ENCODE measurements at places on chromosomes 3 and 15. TPM values are rescaled to one million over a fixed set of nuclear protein-coding genes. Genes with fewer than 3 reads are reported as not detected.

GRCh38 chr15:87604857-87605446 is 651.6 kb downstream of the NTRK3 start:
- no peak for DNase-seq

DNA sequence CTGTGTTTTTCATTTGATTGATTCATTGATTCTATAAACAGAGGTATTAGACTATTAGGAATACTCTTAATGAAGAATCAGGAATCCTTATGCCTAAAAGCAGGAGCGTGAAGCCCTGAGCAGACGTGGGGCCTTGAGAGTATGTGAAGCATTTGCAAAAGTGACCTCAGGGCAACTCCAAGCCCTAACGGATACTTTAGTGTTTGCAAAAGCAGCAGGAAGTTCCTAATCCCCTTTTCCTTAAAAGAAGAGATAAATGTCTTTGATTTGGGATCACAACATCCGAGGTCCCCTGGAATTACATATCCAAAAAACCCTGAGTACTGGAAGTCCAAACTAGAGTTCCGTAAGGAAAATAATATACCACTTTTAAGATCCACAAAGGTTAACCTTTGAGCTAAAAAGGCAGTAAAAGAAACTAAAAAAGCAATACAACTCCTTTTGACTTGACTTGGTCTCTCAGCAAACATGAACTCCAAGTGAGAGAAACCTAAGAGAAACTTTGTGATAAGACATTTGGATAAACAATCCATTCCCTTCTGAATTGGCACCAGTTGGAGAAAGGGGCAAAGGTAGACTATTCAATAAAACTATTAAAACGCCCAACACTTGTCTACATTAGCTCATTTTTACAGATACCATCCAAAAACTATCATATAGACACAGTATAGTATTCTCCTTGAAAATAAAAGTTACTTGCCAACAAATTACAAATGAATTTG is 27.4 kb downstream of the PRTG start:
- no peak for DNase-seq

- no peak for DNase-seq
Observed at GRCh38 chr3:140898340-140899180, 43.1 kb upstream of the SLC25A36 start.

DNA sequence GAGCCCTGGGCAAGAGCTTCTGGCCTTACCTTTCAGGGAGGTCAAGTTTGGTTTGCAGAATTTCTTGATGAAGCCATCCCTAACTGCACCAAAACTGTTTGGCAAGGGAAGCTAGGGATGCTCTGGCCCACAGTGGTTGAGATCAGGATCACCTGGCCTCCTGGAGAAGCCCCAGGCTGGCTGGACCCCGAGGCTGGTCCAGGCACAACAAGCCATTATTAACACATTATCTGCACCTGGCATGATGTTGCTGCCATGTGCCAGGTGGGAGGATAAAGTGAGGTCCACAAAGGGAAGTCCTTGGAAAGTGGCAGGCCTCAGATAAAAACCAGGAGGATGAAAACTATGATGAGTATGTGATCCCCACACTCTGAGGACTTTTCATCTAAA is 35.9 kb upstream of the DUSP7 start:
- DNase-seq: no peak

- DNase-seq: no peak
Observed at GRCh38 chr15:39586387-39587095, 5.7 kb downstream of the THBS1 start.

ZSCAN29 gene
- total RNA-seq: 45.6 TPM

ECE2 gene
- total RNA-seq: not detected

GOLGA6D gene
- 0.19 TPM for total RNA-seq

SPTBN5 gene
- total RNA-seq: 4.2 TPM

HACL1 gene
- 16.5 TPM for total RNA-seq

All from type B pancreatic cell (in vitro differentiated cells).